Activated CD8-positive, alpha-beta memory T cell treated with anti-CD3 and anti-CD28 coated beads for 4 hours (primary cell): ENCODE measurements at places on chromosomes 2 and 18.

GRCh38 chr2:168503901-168504300 is 47.8 kb downstream of the CERS6 start:
- DNase-seq, result no peak

GRCh38 chr2:217932803-217933616 is 69.8 kb downstream of the TNS1 start:
- no peak for DNase-seq

GRCh38 chr18:24270937-24271380 is 126.7 kb downstream of the OSBPL1A start:
- DNase-seq, result no peak

DNA sequence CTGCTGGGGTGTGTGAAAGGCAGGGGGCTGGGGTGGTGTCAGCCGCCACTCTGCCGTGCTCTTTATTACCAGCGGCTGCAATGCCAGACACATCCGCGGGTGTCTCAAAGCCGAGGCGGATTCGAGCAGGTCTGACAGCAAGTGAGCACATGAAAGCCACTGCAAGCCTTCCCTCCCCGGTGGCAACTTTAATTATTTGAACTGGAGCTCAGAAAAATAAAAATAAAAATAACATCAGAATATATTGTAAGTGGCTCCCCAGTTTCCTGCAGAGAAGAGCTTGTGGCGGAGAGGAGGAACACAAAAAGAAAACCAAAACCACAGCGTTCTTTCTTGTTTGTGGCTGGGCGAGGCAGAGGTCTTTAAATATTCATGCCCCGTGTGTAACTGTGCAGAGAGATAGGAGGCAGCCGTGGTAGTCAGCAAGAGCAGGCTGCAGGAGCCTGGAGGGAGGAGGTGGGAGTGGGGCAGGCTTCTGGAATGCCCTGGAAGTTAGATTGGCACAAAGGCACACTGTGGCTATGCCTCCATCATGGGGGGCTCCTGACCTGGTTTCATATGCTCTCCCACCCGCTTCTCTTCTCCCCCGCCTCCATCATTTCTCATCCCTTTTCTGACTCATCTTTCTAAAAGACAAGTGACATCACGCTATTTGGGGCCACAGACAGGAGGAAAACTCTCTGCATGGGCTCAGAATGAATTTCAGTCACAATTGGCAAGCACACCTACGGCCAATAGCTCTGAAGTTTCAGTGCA is 199.8 kb downstream of the CLIP4 start:
- peak; percentile 35 for DNase-seq

GRCh38 chr2:161915121-161915520 is 158.9 kb downstream of the DPP4 start:
- DNase-seq, result no peak

- no peak for DNase-seq
Observed at GRCh38 chr18:58135183-58135641, 91.2 kb downstream of the NEDD4L start.

DNA sequence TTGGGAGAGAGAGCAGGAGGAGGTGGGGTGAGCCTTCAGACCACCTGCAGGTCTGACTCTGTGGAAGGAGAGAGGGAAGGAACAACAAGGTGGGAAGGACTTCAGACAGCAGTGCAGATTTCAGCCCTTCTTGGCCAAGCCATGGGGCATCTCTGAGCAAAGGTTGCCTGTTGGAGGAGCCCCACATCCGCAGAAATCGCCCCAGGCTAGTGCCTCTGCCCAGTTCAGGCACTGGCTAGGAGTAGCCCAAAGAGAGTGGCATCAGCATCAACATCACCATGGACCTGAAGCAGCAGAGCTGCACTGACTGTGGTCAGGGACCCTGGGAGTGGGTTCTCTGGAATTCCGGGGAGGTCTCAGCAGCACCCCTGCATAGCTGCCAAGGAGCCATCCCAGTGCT is 10.2 kb downstream of the GPR55 start:
- DNase-seq, result no peak

GRCh38 chr2:148926981-148927401 is 52.0 kb downstream of the KIF5C start:
- no peak for DNase-seq

- no peak for DNase-seq
Observed at GRCh38 chr2:155980941-155981560, 351.5 kb downstream of the NR4A2 start.

- no peak for DNase-seq
Observed at GRCh38 chr2:105391763-105392662, 6.8 kb downstream of the FHL2 start.

DNA sequence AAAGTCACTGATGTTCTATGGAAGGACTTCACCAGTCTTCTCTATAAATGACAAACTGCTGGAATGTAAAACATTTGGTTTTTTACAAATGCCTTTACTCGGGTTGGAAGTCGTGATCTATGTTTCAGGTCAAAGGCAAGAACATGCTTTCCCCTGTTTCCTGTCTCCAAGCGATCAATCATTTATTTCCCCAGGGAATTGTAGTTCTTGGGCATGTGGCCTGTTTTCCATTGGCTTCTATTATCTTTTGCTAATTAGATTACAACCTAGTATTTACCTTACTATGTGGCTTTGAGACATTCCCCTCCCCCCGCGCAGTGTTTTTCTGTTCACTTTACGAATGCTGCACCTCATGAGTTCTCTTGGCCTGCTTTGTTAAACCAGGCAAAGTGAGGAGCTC is 684.2 kb downstream of the EPHA4 start:
- DNase-seq, result no peak

GRCh38 chr2:67994716-67995115 is 68.1 kb downstream of the C1D start:
- no peak for DNase-seq

DNA sequence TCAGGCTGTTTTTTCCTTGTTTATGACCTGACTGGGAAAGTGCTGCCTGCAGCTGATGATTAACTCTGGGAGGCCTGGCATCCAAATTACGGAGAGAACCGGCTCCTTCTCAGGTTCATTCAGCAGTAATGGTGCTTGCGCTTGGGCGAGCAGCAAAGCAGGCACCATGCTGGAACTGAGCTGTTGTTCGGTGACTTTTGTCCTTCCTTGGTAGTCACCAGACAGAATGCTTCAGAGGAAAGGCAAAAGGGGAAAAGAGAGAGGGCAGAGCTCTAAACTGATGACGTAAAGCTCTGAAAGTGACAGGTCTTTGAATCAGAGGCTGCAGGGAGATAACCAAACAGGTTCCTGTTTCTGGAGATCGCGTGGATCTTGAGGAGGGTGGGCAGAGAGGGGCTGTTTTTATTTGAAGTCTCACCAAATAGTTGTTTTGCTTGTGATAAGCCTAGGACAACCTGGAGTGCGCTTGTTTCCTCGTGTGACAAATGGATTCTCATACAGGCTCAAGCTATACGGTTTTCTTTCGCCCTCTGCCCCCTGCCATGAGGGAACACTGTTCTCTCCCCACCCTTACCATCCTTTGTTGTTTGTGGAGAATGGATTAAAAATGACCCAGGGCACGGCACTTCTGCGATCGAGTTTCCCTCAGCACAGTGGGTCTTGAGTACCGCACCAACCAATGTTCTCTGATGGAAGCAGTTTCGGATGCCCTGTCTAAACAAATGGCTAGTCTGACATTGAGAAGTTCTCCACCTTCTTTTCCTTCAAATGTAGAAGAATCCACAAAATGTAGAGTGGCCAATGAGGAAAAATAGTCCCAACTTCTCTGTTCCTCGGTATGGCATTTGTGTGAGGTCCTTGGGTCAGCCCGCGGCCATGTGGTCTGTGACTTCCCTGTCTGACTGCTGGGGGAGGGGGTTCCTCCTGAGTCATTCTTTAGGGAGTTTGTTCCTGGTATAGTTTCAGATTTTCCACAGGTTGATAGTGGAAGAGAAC is 1.3 kb downstream of the RASGRP3 start:
- no peak for DNase-seq

- DNase-seq, result no peak
Observed at GRCh38 chr2:167275046-167275445, 386.8 kb downstream of the XIRP2 start.

DNA sequence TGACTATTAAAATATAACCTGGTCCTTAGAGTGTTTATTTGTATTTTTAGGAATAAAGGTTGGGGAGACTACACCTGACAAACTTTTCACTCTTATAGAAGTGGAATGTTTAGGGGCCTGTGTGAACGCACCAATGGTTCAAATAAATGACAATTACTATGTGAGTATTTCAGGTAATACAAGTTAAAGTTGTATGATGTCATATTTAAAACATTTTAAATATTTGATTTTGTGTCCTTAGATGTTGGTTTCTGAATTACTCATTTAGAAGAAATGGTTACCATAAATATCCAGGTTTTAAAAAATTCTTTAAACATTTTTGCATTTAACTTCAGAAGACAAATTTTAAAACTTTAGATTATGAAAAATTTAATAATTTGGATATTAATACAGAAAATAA is 11.8 kb upstream of the ANKRD12 start:
- no peak for DNase-seq

GRCh38 chr2:81290846-81291245 is 986.3 kb upstream of the LRRTM1 start:
- DNase-seq, result no peak

DNA sequence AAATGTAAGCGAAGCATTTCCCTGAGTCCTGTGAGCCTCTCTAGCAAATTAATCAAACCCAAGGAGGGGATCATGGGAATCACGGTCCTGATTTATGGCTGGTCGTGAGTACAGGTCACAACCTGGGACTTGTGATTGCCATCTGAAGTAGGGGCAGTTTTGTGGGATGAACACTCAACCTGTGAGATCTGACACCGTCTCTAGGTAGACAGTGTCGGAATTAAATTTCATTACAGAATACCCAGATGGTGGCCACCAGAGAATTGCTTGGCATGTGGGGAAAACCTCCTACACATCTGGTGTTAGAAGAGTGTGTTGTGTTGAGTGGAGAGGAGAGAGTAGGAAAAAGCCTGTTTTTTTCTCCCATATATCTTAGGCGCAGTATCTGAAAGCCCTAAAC is 12.5 kb downstream of the CAPN14 start:
- DNase-seq, result no peak

DNA sequence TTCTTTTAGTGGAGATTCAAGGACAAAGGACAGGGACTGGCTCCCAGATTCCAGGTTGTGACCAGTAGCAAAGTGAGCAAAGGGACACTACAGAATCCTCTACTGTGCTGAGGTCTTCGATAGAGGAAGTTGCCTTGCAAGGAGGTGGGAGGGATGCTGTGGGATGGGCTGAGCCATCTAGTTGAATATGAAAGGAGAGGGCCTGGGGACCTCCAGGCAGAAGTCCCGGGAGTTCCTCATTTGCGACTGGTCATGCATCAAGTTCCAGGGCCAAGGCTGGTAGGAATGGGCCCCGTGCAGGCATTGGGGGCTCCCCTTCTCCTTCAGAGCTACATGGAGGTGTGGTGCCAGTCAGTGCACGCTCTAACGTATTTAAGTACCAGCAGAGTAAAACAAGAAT is 12.6 kb upstream of the PROM2 start:
- no peak for DNase-seq

GRCh38 chr2:100877555-100877954 is 57.6 kb downstream of the NPAS2 start:
- no peak for DNase-seq

GRCh38 chr2:54599326-54599710 is 124.1 kb upstream of the EML6 start:
- no peak for DNase-seq

GRCh38 chr2:162435157-162435556 is 91.2 kb downstream of the GCA start:
- DNase-seq, result no peak

- no peak for DNase-seq
Observed at GRCh38 chr2:176650104-176650837, 381.0 kb downstream of the MTX2 start.
